ENCODE measurements at places on chromosomes 6 and 20.

- no peak for DNase-seq
These were observed 47.4 kb downstream of the SOD2 start for GRCh38 chr6:159645640-159646039.

- no peak for DNase-seq
These were observed 12.1 kb upstream of the MLN start for GRCh38 chr6:33815854-33816253.

GRCh38 chr20:42889517-42889916 lies 300.2 kb downstream of the PTPRT start:
- DNase-seq = no peak

GRCh38 chr6:43798688-43799444 lies 28.9 kb downstream of the VEGFA start:
- no peak for DNase-seq

DNA sequence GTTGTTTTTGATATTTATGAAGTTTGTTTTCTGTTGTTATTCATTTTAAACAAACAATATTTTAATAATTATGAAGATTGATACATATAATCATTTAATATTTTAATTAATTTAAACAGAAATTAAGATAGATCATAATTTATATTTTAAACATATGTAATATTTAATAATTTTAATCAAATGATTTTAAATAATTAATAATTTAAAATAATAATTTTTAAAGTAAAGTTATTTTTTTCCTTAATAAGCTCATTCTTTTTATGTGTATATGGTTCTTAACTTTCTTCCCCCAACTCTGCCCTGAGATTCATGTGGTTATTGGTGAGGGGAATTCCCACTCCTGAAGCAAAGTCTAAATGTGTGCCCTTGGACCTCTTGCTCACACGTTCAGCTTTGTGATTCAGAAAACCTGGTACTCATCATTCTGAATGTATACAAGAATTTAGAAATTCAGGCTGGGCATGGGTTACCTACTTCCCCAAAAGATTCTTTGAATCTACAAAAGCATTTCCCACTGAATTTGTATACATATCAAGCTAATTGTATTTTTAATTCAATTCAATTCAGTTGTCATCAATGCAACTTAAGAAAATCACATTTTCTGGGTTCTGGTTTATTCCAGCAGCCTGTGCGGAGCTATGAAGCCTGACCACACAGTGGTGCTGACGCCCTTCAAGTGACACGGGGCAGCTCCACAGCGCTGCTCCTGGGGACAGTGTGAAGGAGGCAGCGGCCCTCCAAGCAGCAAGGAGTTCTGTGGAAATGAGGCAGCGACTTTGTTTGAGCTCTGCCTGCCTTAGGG lies 168.9 kb upstream of the UST start:
- DNase-seq = peak; percentile 50

- DNase-seq = no peak
These were observed 508.3 kb downstream of the PRKN start for GRCh38 chr6:162219266-162219665.

Data from mesothelial cell of epicardium (in vitro differentiated cells).